ENCODE measurements at places on chromosomes 7 and 10.

GRCh38 chr10:124601431-124602120 lies 140.0 kb downstream of the LHPP start:
- DNase-seq = no peak

- DNase-seq = no peak
Measured at GRCh38 chr7:149459540-149460452, 1.1 kb downstream of the ZNF777 start.

DNA sequence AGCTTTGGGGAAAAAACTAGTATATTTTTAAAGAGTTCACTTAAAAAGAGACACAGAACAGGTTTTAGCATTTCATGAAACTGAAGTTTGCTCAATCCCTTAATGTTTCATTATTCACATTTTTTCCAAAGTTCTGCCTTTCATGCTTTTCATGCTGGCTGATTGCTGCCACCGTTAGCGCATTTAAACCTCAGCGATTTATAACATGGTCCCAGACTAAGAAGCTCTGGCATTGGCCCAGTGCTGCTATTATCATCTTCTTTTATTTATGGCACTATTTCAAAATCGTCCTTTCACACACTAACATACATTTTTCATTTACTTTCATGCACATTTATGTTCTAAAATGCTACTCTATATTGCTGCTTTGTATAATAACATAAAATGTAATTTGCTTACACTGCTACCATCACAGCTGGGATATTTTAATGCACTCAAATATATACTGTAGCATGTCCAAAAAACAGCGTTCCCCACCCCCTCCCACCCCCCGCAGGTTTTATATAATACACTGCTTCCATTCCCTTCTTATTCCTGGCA lies 141.9 kb downstream of the MPP7 start:
- DNase-seq = no peak

DNA sequence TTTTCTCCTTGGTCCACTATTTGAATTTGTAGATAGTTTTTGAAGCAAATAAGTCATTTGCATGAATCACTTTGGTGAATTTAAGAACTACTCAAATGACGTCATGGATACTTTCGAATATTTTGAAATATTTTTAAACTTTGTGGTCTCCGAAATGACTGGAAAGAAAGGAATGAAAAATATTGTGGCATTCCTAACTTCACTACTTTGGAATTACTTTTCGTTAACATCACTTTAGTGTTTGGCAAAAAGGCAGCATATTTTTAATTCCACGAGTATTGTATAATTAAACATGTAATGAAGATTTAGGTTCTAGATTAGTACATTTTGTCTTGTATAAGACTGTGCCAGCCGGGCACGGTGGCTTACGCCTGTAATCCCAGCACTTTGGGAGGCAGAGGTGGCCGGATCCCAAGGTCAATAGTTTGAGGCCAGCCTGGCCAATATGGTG lies 35.3 kb upstream of the ZRANB1 start:
- DNase-seq = no peak

DNA sequence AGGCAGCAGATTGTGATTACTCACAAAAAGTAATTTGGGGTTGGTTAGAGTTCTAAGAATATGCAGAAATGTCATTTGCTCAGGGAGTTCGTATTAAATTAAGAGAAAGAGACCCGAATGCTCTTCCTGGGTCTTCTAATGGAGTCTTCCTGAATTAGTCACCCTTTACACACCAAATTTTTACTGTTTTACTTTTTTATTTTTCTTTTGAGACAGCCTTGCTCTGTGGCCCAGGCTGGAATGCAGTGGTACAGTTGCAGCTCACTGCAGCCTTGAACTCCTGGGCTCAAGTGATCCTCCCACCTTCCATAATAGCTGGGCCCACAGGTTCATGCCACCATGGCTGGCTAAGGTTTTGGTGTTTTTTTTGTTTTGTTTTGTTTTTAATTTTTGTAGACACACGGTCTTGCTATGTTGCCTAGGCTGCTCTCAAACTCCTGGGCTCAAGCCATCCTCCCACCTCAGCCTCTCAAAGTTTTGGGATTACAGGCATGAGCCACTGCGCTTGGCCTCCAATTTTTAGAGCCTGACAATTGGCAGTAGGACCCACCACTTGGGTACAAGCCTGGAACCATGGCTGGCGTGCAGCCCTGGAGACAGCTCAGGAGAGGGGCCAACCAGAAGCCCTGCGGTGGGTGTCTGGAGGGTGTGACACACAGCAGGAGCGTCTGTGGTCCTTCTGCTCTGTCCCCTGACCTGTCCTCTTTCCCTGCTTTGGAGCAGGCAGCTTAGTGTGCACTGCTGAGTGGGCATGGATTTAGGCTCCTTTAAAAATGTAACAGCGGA lies 16.4 kb upstream of the BHLHA15 start:
- no peak for DNase-seq

All from CD4-positive, alpha-beta T cell treated with Interferon alpha-2 for 1 hour (primary cell).